IMR-90 (cell line): ENCODE measurements at places on chromosomes 12 and 14.
A peak's percentile ranks its signal among the peaks of the same experiment; 100 is the strongest.

DNA sequence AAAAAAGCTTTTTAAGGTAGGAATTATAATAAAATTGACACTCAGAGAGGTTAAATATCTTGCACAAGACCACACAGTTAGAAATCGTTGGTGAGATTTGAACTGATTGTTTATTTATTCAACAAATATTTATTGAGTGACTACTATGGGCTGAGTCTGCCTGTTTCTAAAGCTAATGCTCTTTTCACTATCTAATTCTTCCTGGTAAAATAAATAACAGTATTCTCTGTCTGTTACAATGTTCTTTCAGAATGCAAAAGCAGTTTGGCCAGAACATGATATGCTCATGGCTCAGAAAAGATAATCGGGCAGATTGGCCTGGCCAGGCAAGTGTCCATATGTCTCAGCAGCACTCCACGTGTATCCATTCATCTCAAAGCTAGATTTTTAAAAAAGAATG is 82.0 kb downstream of the BTG1 start:
- no peaks in the 10 kb centered on the region for H3K36me3 ChIP-seq
- DNase-seq: peak; percentile 81
- H3K4me1 ChIP-seq: peaks cover 15% of the 10 kb centered on the region

GRCh38 chr14:29836395-29836794 is 91.3 kb downstream of the PRKD1 start:
- DNase-seq: no peak
- H3K27ac ChIP-seq: no peak overlapping the region
- 0 out of 2 replicates have a peak, but pooled peaks cover 2% of the 10 kb centered on the region for H3K36me3 ChIP-seq
- H3K4me3 ChIP-seq: no peak overlapping the region
- no peaks in the 10 kb centered on the region for H3K27me3 ChIP-seq
- H3K4me1 ChIP-seq: no peaks in the 10 kb centered on the region

DNA sequence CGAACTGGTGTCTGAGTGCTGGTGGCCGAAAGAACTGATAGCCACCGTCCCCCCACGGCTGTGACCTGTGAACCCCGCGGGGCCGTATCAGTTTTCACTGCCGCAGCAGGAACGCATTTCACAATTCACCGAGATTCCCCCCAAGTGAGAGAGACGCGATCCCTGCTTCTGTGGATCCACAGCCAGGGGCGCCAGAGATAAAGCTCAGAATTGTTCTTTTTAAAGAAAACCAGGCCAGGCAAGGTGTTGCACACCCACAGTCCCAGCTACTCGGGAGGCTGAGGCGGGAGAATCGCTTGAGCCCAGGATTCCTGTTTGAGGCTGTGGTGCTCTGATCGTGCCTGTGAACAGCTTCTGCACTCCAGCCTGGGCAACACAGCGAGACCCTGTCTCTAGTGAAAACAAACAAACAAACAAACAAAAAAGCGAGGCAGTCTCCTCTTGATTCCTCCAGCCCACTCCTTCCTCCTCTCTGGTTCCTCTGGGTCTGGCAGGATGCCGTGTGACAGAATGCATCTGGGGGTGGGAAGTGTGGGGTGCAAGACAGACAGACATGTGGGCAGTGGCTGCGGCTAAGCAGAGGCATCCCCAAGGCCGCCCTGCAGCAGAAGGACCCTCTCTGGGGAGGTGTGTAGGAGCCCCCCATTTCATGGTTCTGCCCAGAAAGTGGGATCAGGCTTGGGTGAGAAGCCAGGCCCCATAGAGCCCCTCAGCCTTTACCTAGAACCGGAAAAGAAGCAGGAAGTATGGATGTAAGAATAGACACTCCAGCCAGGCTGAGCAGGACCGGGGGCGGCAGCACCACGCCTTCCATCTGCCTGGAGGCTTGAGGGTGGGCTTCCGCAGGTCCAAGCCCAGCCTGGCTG is 39.2 kb upstream of the PPP1R13B start:
- H3K36me3 ChIP-seq: no peaks in the 10 kb centered on the region
- peaks cover 19% of the 10 kb centered on the region; the same call in 1 of the 2 replicates for H3K27me3 ChIP-seq
- no peak overlapping the region for H3K27ac ChIP-seq

- no peak overlapping the region for H3K27ac ChIP-seq
- no peak for DNase-seq
- no peaks in the 10 kb centered on the region for H3K36me3 ChIP-seq
- H3K4me3 ChIP-seq: no peak overlapping the region
- peaks cover 1% of the 10 kb centered on the region; the same call in 1 of the 2 replicates for H3K4me1 ChIP-seq
- H3K27me3 ChIP-seq: peaks cover 18% of the 10 kb centered on the region
These were observed 20.9 kb upstream of the NUDT14 start for GRCh38 chr14:105201925-105202513.

DNA sequence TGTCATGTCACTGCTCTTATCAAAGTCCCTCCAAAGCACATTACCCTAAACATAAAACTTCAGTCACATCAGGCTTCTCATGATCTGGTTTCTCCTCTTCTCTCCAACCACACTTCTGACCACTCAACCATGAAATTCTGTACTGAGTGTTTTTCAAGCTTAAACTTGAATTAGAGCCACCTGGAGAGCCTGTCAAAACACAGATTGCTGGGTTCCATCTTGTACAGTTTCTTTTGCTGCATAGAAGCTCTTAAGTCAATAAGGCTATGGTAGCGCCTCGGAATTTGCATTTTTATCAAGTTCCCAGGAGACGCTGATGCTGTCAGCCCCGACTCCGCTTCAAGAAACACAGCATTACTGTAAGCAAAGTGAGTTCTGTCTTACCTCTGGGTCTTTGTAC is 16.4 kb upstream of the SRRM4 start:
- H3K36me3 ChIP-seq: no peaks in the 10 kb centered on the region
- H3K27me3 ChIP-seq: no peaks in the 10 kb centered on the region
- DNase-seq: no peak
- H3K4me3 ChIP-seq: no peak overlapping the region
